ENCODE measurements at places on chromosomes 3 and 15.

GRCh38 chr3:145943952-145944351 lies 217.0 kb downstream of the PLOD2 start:
- DNase-seq: no peak

GRCh38 chr3:145942052-145942451 lies 218.9 kb downstream of the PLOD2 start:
- DNase-seq: no peak

GRCh38 chr3:43025423-43025822 lies 46.3 kb downstream of the GASK1A start:
- no peak for DNase-seq

GRCh38 chr15:79410237-79410636 lies 21.9 kb upstream of the MINAR1 start:
- DNase-seq: no peak

DNA sequence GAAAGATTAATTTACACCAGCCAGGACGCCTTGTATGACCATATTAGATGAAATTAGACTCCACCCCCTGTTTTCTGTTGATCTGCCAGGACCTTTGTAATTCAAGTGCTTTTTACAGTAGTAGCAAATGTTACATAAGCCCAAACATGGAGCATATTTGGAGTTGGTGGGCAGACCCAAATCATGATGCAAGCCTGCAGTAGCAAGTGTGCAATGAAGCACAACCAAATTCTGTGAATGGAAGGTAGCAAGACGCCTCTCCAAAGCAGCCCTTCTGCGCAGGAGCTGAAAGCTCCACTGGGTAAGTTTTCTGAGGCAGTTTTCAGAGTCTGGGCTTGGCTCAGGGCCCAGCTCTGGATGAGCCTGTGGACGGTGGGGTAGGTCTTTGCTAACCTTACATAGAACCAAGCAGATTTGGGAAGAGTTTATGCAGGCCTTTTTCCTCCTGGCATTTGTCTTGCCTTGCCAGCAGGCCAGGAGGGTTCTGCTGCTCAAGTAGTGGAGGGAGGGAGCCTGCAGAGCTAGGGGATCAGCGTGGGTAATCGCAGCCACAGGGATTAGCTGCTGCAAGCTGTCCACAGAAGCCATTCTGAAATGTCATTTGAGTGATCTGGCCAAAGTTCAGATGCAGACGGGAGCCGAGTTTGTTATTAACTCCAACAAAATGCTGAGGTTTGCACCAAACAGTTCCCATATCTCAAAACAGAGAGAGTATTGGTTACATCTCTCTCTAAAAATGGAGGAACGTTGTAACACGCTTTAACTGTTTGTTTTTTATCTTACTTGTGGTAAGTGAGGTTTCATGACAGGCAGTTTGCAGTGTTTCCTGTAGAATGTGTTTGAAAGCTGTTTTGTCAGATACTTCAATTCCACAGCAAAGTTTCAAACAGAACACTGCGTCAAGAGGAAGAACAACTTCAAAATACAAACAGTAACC lies 55.4 kb downstream of the PSMD6 start:
- DNase-seq: peak; percentile 85

Data from CD4-positive, alpha-beta memory T cell (primary cell).